ENCODE measurements at places on chromosomes 1 and 21. TPM values are rescaled to one million over a fixed set of nuclear protein-coding genes. Genes with fewer than 3 reads are reported as not detected.

The SPATA46 gene
- not detected for polyA plus RNA-seq

The ADGRB2 gene
- polyA plus RNA-seq = 1.4 TPM

The DNAH14 gene
- polyA plus RNA-seq = 0.88 TPM

The SMIM1 gene
- polyA plus RNA-seq = 4.0 TPM

- H3K27ac ChIP-seq = no peak overlapping the region
- H3K36me3 ChIP-seq = peaks cover 95% of the 10 kb centered on the region
- no peak for DNase-seq
- H3K4me1 ChIP-seq = no peaks in the 10 kb centered on the region
- H3K27me3 ChIP-seq = no peaks in the 10 kb centered on the region
These were observed 58.7 kb downstream of the NRDC start for GRCh38 chr1:51819810-51820209.

- H3K36me3 ChIP-seq = no peaks in the 10 kb centered on the region
These were observed 118.7 kb upstream of the RRP15 start for GRCh38 chr1:218166268-218166945.

- H3K4me3 ChIP-seq = no peak overlapping the region
- H3K36me3 ChIP-seq = no peaks in the 10 kb centered on the region
- H3K27me3 ChIP-seq = no peaks in the 10 kb centered on the region
- H3K4me1 ChIP-seq = peaks cover 20% of the 10 kb centered on the region
These were observed 71.8 kb upstream of the ADAM30 start for GRCh38 chr1:119968068-119968492.

GRCh38 chr1:212215910-212216309 lies 69.3 kb upstream of the PPP2R5A start:
- DNase-seq = no peak
- no peak overlapping the region for H3K27ac ChIP-seq
- no peak overlapping the region for H3K4me3 ChIP-seq
- no peaks in the 10 kb centered on the region for H3K27me3 ChIP-seq

DNA sequence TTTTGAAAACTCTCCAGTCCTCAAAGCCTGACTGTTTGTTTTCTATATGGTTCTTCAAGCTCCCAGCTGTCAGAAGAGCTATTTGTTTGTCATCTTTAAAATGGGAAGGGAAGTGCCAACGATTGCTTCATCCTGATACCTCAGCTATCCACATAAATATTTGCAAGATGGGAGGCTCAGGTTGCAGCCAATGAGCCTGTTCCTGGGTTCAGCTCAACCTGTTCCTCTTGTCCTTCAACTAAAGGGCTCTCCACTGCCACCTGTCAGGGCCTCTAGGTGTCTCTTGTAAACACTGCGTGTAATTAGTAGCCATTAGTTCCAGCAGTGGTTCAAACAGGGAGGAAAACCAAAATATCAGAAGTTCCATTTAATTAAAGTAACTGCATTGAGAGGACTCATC lies 445.1 kb downstream of the AJAP1 start:
- no peaks in the 10 kb centered on the region for H3K36me3 ChIP-seq
- DNase-seq = no peak
- H3K27me3 ChIP-seq = no peaks in the 10 kb centered on the region
- no peak overlapping the region for H3K27ac ChIP-seq
- H3K4me1 ChIP-seq = no peaks in the 10 kb centered on the region

DNA sequence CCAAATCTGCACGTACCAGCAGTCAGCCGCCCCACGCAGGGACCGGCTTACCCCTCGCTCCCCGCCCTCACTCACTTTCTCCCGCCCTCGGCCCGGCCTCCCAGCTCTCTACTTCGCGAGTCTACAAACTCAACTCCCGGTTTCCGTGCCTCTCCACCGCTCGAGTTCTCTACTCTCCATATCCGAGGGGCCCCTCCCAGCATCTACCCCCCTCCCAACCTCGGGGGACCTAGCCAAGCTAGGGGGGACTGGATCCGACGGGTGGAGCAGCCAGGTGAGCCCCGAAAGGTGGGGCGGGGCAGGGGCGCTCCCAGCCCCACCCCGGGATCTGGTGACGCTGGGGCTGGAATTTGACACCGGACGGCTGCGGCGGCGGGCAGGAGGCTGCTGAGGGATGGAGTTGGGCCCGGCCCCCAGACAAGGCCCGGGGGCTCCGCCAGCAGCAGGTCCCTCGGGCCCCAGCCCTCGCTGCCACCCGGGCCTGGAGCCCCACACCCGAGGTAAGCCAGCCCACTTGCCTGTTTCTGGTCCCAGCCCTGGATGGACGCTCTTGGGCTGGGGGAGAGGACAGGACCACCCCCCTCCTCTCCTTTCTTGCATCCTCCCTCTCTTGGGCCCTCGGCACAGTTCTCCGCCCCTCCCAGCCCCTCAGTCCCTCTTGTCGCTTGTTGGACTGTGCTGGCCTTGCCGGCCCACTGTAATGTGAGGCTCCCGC lies at the start of gene ARTN:
TSS of gene ARTN (plus strand) at position 416 of the 715 bp plus-strand sequence. CDS start 1,856 bp downstream, outside the sequence.
- no peaks in the 10 kb centered on the region for H3K27me3 ChIP-seq
- no peak for DNase-seq
- peaks cover 41% of the 10 kb centered on the region for H3K4me1 ChIP-seq
- no peak within 1 kb of the TSS for H3K27ac ChIP-seq
- H3K36me3 ChIP-seq = peaks cover 4% of the 10 kb centered on the region

GRCh38 chr1:44523593-44524591 lies 118.8 kb downstream of the RNF220 start:
- no peak overlapping the region for H3K27ac ChIP-seq
- no peaks in the 10 kb centered on the region for H3K36me3 ChIP-seq
- H3K4me1 ChIP-seq = peaks cover 9% of the 10 kb centered on the region
- H3K4me3 ChIP-seq = no peak overlapping the region
- no peak for DNase-seq
- H3K27me3 ChIP-seq = peaks cover 16% of the 10 kb centered on the region
